Smooth muscle cell of bladder (primary cell): ENCODE measurements at places on chromosomes 2 and 18. TPM values are rescaled to one million over a fixed set of nuclear protein-coding genes. Genes with fewer than 3 reads are reported as not detected.

SMAD2 gene
- total RNA-seq: 58.9 and 104 TPM in 2 replicates

KLF11 gene
- total RNA-seq: 2.6 and 3.7 TPM in 2 replicates

TAF4B gene
- 1.7 and 1.9 TPM in 2 replicates for total RNA-seq

RGPD3 gene
- 0.09 and 0.14 TPM in 2 replicates for total RNA-seq

UBXN4 gene
- 63.0 and 67.2 TPM in 2 replicates for total RNA-seq
